AG20443 (cell line): ENCODE measurements at places on chromosomes 5 and 9.

DNA sequence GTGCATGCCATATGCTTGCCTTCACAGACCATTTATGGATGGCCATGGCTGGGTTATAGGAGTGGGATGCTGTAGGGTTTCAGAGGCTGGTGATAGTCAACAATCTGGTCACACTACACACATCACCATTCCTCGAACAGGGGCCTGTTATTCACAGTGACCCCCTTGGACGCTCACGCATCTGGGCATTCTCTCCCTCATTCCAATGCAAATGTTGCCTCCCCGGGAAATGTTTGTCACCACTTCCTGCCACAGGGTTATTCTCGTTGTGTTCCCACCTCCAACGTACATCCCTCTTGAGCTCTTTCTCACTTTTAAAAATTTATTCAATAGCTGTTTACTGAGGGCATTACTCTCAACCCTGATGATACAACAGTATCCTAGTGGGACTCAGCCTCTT is 135.4 kb downstream of the SCAMP1 start:
- DNase-seq = no peak

GRCh38 chr5:61273279-61273975 is 58.6 kb upstream of the ZSWIM6 start:
- no peak for DNase-seq

GRCh38 chr5:154740483-154740882 is 14.7 kb upstream of the LARP1 start:
- DNase-seq = peak; percentile 66

DNA sequence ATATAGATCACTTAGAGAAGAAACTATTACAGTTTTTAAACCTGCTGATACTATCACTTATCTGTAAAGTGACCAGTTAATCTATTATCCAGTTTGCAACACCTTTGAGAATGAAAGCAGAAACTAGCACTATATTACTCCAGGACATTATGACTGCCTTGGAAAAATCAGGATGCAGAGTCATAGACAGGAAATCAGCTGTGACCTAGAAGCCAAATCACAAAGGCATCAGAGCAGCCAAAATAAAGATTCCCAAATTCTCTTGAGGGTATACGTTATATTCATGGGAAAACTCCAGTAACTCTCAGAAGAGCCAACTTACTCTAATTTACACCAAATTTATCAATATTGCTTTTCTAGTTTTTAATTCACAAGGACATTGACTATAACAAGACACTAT is 49.9 kb downstream of the CDO1 start:
- DNase-seq = no peak

DNA sequence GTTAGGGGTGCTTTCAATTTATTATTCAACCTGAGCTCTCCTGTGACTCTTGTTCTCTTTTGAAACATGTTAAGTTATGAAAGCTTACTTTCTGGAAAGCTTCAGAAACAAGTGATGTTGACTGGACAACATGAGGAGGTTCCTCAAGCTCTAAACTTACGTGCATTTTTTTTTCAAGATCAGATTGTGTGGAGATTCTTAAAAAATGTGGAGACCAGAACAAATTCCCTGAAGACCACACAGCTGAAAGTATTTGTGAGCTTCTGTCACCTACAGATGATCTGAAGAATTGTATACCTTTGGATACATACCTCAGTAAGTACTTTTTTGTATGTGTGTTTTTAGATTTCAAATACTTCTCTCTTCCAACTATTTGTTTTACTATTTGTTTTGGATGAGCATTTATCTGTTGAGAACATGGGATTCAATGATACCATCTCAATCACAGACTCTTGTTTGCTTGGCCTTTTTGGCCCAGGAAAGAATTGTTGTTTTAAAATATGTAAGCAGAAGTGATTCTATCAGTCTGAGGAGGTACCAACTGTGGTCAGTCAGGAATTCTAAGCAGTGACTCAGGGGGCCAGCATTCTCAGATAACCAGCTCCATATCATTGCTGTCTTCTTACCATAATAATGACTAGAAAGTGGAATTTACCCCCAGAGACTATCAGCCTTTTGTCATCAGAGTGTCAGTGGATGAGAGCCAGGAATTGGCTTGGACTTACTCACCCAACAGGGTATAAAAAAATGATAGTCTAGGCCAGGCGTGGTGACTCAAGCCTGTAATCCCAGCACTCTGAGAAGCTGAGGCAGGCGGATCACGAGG is 34.4 kb upstream of the GLIPR2 start:
- DNase-seq = peak; percentile 81

DNA sequence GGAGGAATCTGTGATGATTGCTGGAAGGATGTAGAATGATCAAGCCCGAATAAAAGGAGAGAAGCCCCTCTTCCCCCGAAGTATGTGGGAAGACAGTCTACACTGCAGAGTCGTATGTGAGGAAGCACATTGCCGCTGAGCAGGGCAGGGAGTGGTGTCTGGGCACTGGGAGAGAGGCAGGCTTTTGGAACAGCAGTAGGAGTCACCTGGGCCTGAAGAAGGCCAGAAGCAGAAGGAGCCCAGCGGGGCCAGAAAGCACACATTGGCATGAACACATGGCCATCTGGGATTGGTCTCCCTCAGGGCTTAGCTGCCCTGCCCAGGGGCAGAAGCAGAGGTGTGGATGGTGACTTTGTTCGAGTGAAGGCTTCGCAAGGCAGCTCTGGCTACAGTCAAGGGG is 162.8 kb downstream of the ERCC6L2 start:
- no peak for DNase-seq

DNA sequence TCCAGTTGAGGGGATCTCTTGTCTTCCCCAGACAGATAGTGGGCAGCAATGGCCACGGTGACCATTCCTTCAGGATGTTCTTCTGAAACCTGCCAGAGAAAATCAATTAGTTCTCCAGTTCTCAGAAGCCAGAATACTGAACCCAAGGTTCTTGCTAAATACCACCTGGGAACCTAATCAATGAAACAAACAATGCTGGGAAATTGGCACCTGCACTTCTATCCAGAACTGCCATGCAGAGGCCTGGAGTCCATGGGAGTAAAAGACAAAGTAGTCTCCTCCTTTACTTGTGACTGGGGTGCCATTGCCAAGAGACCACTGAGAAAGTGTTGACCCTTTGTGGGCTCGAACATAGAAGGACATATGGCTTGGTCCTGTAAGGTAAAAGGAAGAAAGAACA is 45.7 kb downstream of the ERMP1 start:
- DNase-seq = no peak

GRCh38 chr5:135635451-135635850 is 56.7 kb upstream of the CXCL14 start:
- DNase-seq = no peak

GRCh38 chr5:177132136-177133095 is 1.2 kb upstream of the NSD1 start:
- peak; percentile 31 for DNase-seq

GRCh38 chr9:71147368-71147767 is 25.9 kb upstream of the TRPM3 start:
- DNase-seq = no peak

DNA sequence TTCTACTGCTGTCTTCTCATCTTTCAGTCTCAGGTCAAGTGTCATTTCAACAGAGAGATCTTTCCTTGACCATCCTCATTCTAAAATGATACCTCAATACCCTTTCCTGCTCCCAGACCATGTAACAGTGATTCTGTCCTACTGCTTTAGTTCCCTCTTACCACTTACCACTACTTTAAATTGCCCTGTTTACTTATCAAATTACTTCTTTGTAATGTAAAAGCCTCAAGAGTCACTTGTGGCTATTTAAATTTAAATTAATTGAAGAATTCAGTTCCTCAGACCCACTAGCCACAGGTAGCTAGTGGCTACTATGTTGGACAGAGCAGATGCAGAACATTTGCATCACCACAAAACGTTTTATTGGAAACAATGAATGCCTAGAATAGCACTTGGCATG is 217.3 kb downstream of the ADAMTS6 start:
- DNase-seq = no peak

DNA sequence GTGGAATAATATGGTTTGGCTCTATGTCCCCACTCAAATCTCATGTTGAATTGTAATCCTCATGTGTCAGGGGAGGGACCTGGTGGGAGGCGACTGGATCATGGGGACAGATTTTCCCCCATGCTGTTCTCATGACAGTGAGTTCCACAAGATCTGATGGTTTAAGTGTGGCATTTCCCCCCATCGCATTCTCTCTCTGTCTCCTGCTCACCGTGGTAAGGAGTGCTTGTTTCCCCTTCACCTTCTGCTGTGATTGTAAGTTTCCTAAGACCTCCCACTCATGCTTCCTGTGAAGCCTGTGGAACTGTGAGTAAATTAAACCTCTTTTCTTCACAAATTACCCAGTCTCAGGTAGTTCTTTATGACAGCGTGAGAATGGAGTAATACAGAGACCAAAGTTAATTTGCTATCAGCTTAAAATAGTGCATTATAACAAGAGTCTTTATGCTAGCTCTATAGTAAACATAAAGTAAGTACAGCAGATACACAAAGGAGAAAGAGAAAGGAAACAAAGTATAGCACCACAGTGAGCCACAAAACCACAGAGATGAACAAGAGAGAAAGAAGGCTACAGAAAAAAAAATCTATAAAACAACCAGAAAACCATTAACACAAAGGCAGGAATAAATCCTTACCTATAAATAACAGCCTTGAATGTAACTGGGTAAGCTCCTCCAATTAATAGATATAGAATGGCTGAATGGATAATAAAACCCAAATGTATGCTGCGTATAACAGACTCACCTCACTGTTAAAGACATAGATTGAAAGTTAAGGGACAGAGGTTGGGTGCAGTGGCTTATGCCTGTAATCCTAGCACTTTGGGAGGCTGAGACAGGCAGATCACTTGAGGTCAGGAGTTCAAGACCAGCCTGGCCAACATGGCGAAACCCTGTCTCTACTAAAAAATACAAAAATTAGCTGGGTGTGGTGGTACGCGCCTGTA is 39.7 kb downstream of the RAPGEF6 start:
- DNase-seq = no peak

GRCh38 chr5:60551829-60552228 is 148.1 kb downstream of the DEPDC1B start:
- DNase-seq = no peak

DNA sequence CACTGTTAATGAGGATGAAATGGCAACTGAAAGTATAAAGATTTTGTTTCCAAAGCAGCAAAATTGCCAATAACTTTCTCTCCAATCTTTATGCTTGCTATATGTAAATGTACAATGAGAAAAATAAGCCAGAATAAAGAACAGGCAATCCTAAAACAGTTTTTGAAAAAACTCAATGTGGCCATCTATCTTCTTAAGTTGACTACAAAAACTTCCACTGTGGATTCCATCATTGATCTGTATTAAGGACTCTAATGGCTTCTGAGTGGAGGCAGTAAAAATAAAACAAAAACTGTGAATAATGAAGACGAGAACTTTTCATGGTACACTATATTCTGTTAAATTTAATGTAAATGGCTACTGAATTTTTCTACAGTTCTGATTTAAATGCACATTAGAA is 382.9 kb downstream of the TMEM232 start:
- no peak for DNase-seq

- DNase-seq = no peak
These were observed 54.6 kb upstream of the CLINT1 start for GRCh38 chr5:157913575-157913974.

DNA sequence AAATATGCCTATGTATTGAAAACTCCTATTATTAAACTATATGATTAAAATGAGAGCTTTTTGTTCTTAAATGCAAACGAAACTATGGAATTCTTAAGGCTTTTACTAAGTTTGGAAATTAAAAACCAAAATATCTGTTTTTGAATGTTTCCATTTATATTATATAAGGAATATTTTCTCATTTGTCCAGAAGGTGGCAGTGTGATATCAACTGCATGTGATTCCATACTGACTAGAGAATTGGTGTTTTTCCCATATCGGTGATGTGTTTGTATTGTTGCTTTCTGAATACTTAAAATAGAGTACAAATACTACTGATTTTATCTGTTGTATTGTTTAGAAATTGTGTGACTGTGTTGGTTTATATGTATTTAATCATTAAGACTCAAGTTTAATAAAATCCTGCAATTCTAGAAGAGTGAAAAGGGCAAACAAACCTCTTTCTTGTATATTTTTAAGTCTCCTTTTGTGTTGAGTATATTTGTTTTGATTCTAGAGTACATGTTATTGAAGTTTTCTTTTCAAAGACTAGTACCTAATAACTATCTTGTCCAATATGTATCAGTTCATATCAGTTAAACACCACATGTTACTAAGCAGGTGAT is 320.8 kb downstream of the CCDC171 start:
- DNase-seq = peak; percentile 37

- DNase-seq = no peak
These were observed 5.4 kb upstream of the SLC25A51 start for GRCh38 chr9:37909326-37909725.

GRCh38 chr9:27337833-27338526 is 41.0 kb upstream of the EQTN start:
- DNase-seq = no peak

DNA sequence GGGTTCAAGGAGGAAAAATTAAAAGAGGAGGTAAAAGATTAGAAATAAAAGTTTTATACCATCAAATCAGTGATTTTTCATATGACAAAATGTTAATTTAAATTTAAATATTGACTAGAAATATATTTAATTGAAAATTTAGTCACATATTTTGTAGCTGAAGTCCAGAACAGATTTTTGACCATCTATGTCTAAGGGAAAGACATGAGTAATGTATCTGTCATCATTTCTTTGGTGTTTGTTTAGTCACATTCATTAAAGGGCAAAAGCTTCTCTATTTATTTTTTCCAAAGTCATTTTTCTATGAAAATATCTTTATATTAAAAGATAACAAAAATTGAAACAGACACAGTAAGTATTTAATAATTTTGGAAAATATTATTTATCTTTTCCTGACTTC is 252.0 kb upstream of the ISL1 start:
- DNase-seq = no peak

DNA sequence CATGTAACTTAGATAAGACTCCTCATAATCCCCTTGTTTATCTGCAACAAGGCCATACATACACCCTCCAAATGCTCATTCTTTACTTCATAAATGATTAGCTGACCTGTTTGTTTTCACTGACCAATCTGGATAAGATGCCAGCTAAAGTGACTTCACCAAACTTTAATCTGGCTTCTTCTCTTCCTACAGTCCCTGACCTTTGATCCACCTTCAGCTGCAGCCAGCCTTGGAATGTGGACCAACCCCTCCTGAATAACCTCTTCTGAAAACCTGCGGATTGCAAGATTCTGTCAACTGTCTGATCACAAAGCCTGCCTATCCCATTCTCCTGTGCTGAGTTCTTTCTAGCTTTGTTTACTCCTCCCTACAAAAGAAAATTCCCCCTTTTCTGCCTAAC is 476.8 kb downstream of the LRRC70 start:
- DNase-seq = no peak

GRCh38 chr9:71812385-71812784 is 44.1 kb upstream of the CEMIP2 start:
- peak; percentile 27 for DNase-seq

GRCh38 chr5:159908591-159908940 is 7.7 kb upstream of the ADRA1B start:
- DNase-seq = no peak
